ENCODE measurements at places on chromosomes 12 and 14. TPM values are rescaled to one million over a fixed set of nuclear protein-coding genes. Genes with fewer than 3 reads are reported as not detected.
A peak's percentile ranks its signal among the peaks of the same experiment; 100 is the strongest.

- no peak for DNase-seq
- H3K36me3 ChIP-seq: no peaks in the 10 kb centered on the region
- H3K27ac ChIP-seq: no peak overlapping the region
- H3K4me1 ChIP-seq: no peaks in the 10 kb centered on the region
- H3K4me3 ChIP-seq: no peak overlapping the region
- no peaks in the 10 kb centered on the region for H3K27me3 ChIP-seq
These were observed 149.6 kb downstream of the PLXNC1 start for GRCh38 chr12:94297876-94298505.

GRCh38 chr14:100606687-100607610 is 19.7 kb upstream of the BEGAIN start:
- no peak overlapping the region for H3K27ac ChIP-seq
- H3K36me3 ChIP-seq: no peaks in the 10 kb centered on the region
- DNase-seq: peak; percentile 30
- H3K4me3 ChIP-seq: no peak overlapping the region
- H3K27me3 ChIP-seq: no peaks in the 10 kb centered on the region
- H3K4me1 ChIP-seq: no peaks in the 10 kb centered on the region

Gene OASL
- under 0.01 TPM for total RNA-seq

Gene POTEM
- total RNA-seq: not detected

Gene MSI1
- not detected for total RNA-seq
